CD4-positive, alpha-beta T cell treated with Interleukin-17A for 1 hour (primary cell): ENCODE measurements at places on chromosomes 13 and 19.

GRCh38 chr19:40594657-40595091, 6.5 kb upstream of the LTBP4 start:
- DNase-seq = no peak

GRCh38 chr19:30029721-30030510, 87.9 kb downstream of the URI1 start:
- DNase-seq = no peak

DNA sequence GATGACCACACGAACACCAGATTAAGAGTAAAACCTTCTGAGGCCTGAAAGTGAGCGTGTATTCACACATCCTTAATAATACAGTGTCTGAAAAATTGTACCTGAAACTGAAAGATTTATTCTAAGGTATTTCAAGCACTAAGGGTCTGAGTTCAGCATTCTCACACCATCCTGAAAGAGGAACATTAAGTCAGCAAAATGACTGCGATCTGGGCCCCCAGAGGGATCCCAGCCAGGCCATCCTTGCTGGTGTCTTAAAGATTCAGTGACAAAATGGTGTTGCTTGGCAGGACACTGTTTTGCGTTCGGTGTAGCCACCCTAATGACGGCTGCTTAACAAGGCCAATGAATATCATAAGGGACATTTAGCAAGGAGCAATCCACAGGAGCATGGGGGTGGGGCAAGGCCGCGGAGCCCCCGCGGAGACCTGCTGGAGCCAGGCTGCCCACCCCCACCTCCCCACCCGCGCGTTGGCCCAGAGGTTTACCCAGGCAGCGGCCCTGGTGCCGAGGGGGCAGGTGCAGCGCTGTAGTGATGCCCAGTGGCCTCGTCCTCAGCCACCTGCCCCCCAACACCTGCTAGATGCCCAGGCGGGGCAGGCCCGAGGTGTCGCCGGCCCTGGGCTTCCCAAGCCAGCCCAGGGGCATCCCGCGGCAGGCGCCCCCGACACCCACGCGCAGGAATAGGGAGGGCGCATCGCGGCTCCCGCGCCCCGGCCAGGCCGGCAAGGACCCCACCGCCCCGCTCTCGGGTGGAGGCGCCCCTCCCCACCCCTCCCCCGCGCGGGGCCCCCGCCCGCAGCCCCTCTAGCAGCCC, 742 bp downstream of the NALCN start:
- no peak for DNase-seq

DNA sequence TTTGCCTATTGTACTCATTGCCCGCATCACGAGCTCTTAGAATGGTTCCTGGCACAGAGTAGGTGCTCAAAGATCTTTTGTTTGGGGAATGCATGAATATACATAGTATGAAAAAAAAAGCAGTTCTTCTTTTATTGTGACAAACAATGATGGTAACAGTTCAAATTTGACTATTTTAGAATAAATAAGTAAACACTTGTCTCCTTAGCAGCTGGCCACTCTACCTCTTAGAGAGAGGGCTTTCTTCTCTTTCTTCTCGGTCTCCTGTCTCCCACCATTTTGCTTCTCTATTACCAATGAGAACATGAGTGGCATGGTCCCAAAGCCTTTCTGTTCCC, 639 bp upstream of the SLAIN1 start:
- peak; percentile 14 for DNase-seq

DNA sequence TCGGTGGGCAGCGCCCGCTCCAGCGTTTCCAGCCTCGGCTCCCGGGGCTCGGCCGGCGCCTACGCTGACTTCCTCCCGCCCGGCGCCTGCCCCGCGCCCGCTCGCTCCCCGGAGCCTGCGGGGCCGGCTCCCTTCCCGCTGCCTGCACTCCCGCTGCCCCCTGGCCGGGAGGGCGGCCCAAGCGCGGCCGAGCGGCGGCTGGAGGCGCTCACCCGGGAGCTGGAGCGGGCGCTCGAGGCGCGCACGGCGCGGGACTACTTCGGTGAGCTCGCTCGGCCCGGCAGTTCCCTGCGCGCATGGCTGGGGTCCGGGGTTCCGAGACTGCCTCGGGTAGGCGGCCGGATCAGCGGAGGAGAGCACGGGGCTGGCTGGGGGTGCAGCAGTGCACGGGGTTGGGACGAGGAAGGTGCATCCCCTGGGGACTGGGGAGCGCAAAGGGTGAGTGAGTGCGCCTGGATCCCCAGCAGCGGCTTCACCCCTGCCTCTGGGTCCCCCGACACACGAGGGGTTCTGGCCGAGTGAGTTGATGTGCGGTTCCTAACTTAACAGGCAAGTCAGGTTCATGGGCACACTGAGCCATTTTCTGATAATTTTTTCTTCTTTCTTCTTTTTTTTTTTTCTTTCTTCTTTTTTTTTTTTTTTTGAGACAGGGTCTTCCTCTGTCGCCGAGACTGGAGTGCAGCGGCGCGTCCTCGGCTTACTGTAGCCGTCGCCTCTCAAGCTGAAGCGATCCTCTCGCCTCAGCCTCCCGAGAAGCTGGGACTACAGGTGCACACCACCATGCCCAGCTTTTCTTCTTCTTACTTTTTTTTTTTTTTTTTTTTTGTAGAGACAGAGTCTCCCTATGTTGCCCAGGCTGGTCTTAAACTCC, 1.1 kb downstream of the WTIP start:
- no peak for DNase-seq

GRCh38 chr19:41887711-41888382, 4.9 kb downstream of the ARHGEF1 start:
- DNase-seq = peak; percentile 84

GRCh38 chr19:54606891-54607784, 13.7 kb downstream of the LILRA1 start:
- peak; percentile 4 for DNase-seq

GRCh38 chr19:38831142-38831605, 420 bp downstream of the ECH1 start:
- peak; percentile 46 for DNase-seq

- DNase-seq = no peak
Measured at GRCh38 chr19:12789098-12789903, 2.0 kb upstream of the JUNB start.

DNA sequence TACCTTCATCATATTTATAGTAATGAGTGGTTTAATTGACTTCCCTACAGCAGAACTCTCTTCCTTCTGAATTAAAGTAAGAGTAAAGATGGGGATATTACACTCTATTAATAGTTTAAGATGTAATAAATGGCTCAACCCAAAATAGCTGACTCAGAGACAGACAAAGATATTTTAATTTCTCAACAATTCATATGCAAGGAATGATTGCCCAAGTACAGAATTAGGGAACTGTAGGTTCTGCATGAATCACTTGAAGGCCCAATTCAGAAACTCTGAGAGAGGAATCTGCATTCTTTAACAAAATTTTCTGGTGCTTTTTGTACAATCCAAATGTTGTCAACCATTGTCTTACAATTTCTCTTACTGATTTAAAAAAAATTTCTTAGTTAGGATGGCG, 42.9 kb upstream of the PCDH9 start:
- DNase-seq = no peak

GRCh38 chr19:679418-680286, 3.5 kb downstream of the FSTL3 start:
- DNase-seq = no peak

GRCh38 chr13:99646866-99647595, 145.8 kb downstream of the TM9SF2 start:
- DNase-seq = no peak

DNA sequence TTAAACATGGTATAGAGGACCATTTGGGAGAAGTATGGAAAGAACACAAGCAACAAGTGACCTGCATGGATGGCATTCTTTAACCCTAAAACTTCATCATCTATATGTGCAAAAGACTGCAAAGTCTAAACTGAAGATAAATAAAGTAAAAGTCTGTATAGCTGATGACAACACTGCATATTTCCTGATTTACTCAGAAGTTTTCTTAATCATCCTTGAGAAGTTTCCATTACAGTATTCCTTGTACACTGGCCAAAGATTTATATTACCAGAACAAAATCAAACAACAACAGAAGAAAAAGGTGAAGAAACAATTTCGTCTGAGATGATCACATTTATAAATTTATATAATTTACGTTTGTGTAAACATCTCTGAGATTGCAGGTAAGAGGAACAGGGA, 805.7 kb downstream of the PCDH9 start:
- no peak for DNase-seq

GRCh38 chr19:47469363-47469700, 2.4 kb downstream of the SLC8A2 start:
- DNase-seq = no peak

GRCh38 chr13:89150362-89150761, 1479.2 kb downstream of the SLITRK5 start:
- DNase-seq = no peak

DNA sequence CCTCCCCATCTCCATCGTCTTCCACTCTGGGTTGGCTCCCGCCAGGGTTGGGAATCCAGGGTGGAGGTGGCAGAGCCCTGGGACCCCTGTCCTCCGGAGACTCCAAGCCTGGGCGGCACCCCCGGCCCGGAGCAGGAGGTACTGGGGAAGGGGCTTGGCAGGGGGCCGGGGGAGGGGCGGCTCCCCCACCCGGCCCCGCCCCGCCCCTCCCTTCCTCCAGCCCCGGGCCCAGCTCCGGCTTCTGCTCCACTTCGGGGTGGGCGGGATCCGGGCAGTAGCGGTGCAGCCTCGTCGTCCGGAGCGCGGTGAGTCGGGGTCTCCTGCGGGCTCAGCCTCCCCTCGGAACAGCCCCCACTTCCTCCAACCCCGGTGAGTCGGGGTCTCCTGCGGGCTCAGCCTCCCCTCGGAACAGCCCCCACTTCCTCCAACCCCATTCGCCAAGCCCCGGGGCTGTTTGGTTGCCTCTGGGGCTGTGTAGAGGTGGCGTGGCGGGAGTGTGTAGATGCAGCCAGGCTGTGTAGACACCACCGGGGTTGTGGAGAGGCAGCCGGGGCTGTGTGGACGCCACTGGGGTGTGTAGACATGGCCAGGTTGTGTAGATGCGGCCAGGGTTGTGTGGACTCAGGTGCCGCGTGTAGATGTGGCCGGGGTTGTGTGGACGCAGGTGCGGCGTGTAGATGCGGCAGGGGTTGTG, at the start of gene TMPRSS9:
Gene TMPRSS9, plus strand, starts transcription at position 274 of the 694 bp plus-strand sequence. CDS start 29,521 bp downstream, outside the sequence.
- DNase-seq = no peak

GRCh38 chr19:16039545-16039944, 36.8 kb upstream of the TPM4 start:
- DNase-seq = no peak

DNA sequence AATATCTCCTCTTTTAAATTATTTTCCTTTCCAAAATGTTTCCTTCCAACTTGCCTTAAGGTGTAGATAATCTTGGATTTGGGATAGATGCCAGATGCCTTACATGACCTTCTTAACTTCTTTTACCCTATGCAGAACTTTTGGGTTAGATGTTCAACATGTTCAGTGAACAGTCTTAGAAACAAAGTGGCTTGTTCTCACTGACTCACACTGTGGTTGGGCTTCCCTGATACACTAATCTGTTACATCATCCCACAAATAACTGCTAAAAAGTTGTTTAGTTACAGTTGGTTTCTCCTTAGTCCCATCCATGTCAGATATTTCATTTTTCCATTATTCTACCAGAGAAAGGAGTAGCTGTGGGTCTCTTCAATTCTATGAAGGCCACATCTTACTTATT, 2638.2 kb downstream of the PCDH9 start:
- no peak for DNase-seq

DNA sequence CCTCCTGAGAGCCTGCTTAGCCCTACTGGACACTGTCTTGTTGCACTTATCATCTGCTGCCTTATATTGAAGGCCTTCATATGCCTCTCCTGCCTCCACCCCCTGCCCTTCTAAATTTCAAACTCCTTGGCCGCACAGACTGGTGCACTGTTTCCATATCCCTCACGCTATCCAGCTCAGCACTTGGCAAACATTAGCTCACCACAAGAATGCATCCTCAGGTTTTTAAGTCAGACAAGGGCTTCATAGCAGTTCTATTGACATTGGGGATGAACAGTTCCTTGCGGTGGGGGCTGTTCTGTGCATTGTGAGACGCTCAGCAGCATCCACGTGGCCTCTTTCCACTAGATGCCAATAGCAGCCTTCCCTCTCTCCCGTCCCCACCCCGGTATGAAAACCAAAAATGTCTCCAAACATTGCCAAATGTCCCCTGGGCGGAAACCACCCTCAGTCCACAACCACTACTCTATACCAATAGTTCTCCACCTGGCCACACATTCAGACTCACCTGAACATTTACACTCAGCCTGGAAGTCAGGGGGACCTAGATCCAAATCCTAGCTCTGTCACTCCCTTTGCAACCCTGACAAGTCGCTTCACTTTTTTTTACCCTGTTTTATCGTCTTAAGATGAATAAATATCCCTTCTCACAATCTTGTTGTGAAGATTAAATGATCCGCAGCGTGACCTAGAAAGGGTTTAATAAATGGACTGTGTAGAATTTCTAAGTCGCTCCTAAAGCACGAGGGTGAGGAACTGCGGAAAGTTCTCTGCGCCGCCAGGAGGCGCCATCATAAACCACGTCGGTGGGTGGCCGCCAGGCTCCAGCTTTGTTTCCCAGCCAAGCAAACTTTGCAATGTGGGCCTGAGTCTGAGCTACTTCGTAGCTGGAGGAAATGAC, 3.6 kb upstream of the CEACAM3 start:
- peak; percentile 41 for DNase-seq

DNA sequence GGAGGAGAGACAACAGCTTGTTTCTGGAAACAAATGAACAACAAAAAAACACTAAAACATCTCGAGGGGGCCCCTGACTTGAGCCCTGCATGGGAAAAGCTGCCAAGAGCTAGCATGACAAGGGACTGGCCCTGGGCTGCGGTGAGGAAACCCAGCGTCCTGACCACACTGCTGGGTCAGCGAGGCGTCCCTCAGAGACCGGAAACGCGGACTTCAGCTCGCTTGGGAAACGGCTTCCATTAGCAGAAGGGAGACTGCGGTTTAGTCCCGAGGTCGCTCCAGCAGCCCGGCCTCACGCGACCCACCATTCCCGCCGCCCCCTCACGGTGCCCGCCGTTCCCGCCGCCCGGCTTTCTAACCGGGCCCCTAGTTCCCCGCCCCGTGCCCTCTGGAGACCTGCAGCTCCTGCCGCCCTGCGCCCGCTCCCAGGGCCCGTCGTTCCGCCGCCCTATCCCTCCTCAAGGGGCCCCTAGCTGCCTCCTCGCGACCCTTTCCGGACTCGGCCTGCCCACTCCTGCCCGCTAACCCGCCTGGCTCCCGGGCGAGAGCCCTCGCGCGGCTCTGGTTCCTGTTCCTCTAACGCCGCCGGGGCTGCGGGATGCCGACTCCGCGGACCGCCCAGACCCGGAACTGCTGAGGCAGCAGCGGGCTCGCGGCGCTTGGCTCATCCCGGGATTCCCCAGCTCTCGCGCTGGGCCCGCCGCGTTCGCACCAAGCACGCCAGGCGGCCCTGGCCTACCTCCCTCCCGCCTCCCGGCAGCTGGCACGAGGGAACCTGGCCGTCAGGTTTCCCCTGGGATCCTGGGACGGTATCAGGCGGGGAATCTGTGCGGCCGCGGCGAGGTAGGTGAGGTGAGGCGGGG, at the start of gene CCDC122:
Gene CCDC122, minus strand, starts transcription at position 849 of the 863 bp plus-strand sequence. CDS start 10,364 bp downstream, outside the sequence.
- DNase-seq = peak; percentile 81
